ENCODE measurements at places on chromosomes 6 and 20. TPM values are rescaled to one million over a fixed set of nuclear protein-coding genes. Genes with fewer than 3 reads are reported as not detected.

- peak; percentile 10 for DNase-seq
These were observed 721.1 kb downstream of the TENT5A start for GRCh38 chr6:81031416-81031815.

PTPN1 gene
- total RNA-seq: 80.4 TPM

DNA sequence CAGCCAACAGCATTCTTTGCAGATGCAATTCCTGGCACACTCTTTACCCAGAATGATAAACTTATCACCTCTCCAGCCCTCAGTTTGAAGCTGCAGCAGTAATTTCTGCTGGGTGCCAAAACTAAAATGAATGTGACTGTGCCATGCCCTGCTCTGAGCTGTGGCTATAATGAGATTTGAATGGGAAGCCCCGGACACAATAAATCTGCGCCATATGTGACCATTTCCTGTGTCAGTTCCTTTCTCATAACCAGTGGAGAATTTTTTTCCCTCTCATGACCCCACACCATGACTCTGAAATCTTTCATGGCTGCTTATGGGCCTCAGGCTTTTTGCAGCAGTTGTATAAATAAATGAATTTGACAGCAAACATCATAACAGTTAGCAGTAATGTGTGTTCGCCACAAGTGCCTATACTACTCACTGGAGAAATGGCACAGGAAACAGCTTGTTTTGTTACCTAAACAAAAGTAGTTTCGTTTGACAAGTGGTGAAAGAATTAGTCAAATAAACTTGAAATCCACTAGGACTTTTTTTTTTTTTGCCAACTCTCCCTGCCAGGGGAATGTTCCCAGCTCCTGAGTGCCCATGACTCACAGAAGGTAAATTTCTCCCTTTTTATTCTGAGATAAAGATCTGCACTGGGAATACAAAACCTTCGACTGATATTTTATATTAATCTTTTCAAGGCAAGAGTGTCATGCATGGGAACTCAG is 408.4 kb downstream of the PKHD1 start:
- peak; percentile 18 for DNase-seq

GRCh38 chr6:1984346-1984994 is 260.9 kb downstream of the GMDS start:
- no peak for DNase-seq

MACROD2 gene
- total RNA-seq: 67.1 TPM

- no peak for DNase-seq
These were observed 36.2 kb downstream of the ZBTB9 start for GRCh38 chr6:33490621-33491020.

SLC22A2 gene
- not detected for total RNA-seq

- peak; percentile 35 for DNase-seq
These were observed 187.8 kb upstream of the JAG1 start for GRCh38 chr20:10861619-10862018.

DNA sequence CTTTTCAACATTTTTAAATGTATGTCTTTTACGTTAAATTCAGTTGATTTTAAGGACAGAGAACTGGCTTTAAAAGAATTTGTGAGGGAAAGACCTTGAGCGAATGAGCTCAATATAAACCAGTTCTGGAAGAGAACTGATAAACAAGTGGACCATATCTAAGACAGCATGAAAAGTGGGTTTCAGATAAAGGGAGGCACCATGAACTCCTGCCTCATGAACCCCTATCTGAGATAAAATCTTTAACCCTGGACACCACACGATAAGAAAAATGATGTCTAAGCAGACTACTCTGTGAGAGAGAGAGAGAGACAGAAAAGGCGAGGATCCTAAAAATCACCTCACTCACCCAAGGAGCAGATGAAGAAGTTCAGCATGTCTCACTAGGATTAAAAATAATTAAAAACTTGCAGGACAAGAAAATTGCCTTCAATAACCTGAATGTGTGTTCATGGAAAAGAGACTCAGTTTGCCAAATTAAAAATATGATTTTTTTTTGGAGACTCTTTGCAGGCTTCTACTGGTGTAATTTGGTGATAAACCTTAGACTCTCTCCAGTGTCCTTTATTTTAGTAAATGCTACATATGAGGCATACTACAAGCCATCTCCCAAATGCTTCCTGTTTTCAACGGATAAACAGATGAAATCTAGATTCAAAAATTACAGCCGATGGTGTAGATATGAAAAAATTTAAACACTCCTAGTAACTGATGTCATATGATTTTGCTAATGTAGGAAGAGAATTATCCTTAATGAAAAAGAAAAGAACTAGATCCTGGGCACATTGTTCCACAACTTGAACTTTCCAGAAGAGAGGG is 299.5 kb downstream of the ADGB start:
- no peak for DNase-seq

SLC17A2 gene
- not detected for total RNA-seq

DNA sequence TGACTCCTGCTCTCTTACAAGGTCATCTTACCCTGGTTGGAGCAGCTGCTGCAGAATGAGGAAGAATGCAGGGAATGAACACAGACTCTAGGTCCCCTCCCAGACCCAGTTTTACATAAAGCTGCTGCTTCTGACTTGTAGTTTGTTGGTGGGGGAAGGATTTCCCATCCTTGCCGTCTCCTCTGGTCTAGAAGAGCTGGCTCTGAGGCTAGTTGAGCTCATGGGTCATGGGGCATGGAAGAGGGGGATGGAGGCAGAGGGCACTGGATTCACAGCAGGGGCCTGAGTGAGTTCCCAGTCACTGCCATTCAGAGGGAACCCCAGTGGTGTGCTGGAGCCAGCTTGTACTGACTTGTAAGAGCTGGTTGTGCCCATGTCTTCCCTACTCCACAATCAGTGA is 9.2 kb upstream of the GUCA1A start:
- DNase-seq: no peak

- no peak for DNase-seq
These were observed 90.9 kb downstream of the LMBRD1 start for GRCh38 chr6:69705954-69706353.
